ENCODE measurements at places on chromosomes 6 and 20. TPM values are rescaled to one million over a fixed set of nuclear protein-coding genes. Genes with fewer than 3 reads are reported as not detected.
A peak's percentile ranks its signal among the peaks of the same experiment; 100 is the strongest.

DNA sequence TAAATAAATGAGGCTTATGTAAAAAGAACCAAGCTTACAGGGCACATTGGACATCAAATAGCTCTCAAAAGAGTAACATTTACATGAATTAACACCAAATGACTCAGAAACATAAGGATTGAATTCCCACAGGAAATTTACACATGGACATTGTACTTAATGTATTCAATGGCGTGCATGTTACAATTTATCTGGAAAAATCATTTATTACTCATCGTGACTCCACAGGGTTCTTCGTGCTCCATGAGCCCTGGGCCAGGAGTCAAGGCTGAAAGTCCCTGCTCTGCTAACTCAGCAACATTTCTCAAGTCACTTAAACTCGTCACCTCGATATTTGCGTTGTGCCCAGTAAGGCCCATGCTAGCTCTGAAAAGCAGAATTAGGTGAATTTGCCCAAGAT lies 158.5 kb downstream of the PHACTR1 start:
- no peaks in the 10 kb centered on the region for H3K4me1 ChIP-seq
- no peak overlapping the region for H3K4me3 ChIP-seq
- H3K27me3 ChIP-seq: peaks cover 6% of the 10 kb centered on the region
- no peak overlapping the region for H3K27ac ChIP-seq
- H3K36me3 ChIP-seq: no peaks in the 10 kb centered on the region

GRCh38 chr20:7975851-7976414 lies 35.7 kb upstream of the HAO1 start:
- no peak for DNase-seq
- H3K36me3 ChIP-seq: peaks cover 6% of the 10 kb centered on the region
- H3K27me3 ChIP-seq: peaks cover 4% of the 10 kb centered on the region
- H3K27ac ChIP-seq: no peak overlapping the region
- no peak overlapping the region for H3K4me3 ChIP-seq

GRCh38 chr20:25070821-25071473 lies 11.0 kb downstream of the VSX1 start:
- no peak for DNase-seq
- peaks cover 1% of the 10 kb centered on the region for H3K4me1 ChIP-seq

DNA sequence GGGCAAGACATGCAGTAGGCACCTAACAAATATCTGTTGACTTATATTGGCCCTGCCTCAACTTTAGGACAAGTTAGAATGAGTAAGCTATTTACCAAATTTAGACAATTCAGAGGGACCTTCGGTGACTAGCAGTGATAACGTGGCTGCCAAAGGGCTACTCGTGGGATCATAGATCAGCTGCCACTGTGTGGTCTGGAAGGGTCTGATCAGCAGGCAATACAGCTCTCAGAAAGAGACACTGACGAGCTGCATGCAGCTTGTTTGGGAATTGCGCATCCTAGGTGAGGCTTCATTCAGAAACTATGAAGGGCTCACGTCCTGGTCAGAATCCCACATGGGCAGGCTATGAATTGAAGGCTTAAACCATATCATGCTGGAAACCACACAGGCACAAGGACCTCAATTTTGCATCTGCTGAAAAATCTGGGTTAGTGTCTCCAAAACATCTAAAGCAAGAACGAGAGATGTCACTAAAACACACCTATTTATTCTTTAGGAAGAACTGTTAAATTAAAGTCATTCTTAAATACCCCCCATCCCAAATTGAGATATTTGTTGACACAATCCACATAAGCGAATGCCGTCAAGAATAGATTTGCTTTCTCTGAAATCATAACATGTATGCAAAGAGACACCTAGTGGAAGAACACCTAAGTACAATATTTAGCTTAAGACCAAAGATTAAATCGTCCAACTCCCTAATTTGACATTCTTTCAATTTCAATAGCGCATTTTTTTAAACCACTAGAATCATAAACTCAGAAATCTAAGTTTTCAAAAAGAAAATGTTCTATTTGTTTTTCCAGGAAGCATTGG lies 79.6 kb downstream of the IPCEF1 start:
- DNase-seq: no peak
- peaks cover 8% of the 10 kb centered on the region for H3K27me3 ChIP-seq
- H3K4me1 ChIP-seq: peaks cover 35% of the 10 kb centered on the region
- H3K36me3 ChIP-seq: peaks cover 1% of the 10 kb centered on the region
- no peak overlapping the region for H3K27ac ChIP-seq

- H3K4me3 ChIP-seq: no peak overlapping the region
- H3K27me3 ChIP-seq: no peaks in the 10 kb centered on the region
- no peaks in the 10 kb centered on the region for H3K36me3 ChIP-seq
Observed at GRCh38 chr6:43936476-43936875, 166.5 kb downstream of the VEGFA start.

DNA sequence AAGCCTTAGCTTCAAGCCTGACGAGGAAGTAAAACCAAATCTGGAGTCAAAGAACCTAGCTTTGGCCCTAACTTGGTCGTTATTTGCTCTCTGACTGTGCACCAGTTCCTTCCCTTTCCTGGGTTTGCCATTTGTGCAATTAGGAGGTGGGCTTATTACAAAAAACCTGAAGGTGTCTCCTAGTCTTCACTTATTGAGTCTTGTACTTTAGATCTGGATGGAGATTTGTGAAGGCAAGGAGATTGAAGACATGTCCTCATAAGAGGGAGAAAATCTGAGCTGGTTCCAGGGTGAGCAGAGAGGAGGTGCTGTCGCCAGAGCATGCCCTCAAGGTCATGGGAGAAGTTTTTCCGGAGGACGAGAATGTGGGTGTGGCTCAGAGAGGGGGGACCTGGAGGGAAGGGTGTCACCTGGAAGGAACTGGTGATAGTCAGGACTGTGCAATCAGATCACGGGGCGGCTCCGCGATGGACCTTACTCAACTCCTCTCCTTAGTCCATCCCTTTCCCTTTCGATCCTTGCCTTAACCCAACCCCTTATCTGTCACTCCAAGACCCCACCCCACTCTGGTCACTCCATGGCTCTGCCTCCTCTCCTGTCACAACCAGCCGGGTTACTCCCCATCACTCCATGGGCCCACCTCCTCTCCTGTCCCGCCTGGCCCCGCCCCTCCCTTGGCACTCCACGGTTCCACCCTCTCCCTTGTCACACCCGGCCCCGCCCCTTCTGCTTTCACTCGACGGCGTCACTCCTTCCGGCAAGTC lies 588 bp upstream of the ACSS2 start:
- H3K36me3 ChIP-seq: peaks cover 4% of the 10 kb centered on the region
- peak overlapping the region; percentile 84 for H3K27ac ChIP-seq
- H3K4me1 ChIP-seq: peaks cover 71% of the 10 kb centered on the region
- H3K27me3 ChIP-seq: peaks cover 3% of the 10 kb centered on the region
- DNase-seq: no peak

The CRISP3 gene
- not detected for total RNA-seq

The OR2H1 gene
- not detected for total RNA-seq

The DSN1 gene
- 35.3 TPM for total RNA-seq

- peaks cover 28% of the 10 kb centered on the region for H3K27me3 ChIP-seq
- H3K36me3 ChIP-seq: no peaks in the 10 kb centered on the region
- no peak for DNase-seq
- no peak overlapping the region for H3K4me3 ChIP-seq
- no peaks in the 10 kb centered on the region for H3K4me1 ChIP-seq
- H3K27ac ChIP-seq: no peak overlapping the region
Observed at GRCh38 chr6:46293641-46294316, 123.0 kb upstream of the ENPP5 start.

The ZSCAN9 gene
- total RNA-seq: 1.5 TPM

The BPIFB1 gene
- not detected for total RNA-seq

The COL21A1 gene
- not detected for total RNA-seq

DNA sequence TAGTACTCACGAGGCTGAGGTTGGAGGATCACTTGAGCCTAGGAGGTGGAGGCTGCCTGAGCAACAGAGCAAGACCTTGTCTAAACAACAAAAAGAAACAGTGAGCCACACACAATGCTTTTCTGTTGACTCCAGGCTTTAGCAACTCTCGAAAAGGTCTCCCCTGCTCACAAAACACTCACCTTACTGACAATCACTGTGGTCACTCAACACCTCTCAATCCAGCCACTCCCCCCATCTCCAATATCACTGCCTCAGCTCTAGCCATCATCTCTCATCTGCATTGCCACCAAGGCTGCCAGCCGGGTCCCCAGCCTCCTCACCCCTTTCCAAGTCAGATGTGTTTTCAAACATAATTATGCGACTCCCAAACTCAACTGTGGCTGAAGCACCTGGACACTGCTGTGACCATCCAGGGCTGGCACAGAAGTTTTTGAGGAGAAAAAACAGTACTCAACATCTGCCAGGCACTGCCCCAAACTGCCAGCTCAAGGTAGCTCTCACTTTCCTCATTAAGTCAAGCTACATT lies 218.0 kb upstream of the ARID1B start:
- H3K4me3 ChIP-seq: no peak overlapping the region
- peaks cover 4% of the 10 kb centered on the region for H3K27me3 ChIP-seq
- no peak for DNase-seq
- H3K36me3 ChIP-seq: no peaks in the 10 kb centered on the region
- H3K4me1 ChIP-seq: peaks cover 2% of the 10 kb centered on the region

DNA sequence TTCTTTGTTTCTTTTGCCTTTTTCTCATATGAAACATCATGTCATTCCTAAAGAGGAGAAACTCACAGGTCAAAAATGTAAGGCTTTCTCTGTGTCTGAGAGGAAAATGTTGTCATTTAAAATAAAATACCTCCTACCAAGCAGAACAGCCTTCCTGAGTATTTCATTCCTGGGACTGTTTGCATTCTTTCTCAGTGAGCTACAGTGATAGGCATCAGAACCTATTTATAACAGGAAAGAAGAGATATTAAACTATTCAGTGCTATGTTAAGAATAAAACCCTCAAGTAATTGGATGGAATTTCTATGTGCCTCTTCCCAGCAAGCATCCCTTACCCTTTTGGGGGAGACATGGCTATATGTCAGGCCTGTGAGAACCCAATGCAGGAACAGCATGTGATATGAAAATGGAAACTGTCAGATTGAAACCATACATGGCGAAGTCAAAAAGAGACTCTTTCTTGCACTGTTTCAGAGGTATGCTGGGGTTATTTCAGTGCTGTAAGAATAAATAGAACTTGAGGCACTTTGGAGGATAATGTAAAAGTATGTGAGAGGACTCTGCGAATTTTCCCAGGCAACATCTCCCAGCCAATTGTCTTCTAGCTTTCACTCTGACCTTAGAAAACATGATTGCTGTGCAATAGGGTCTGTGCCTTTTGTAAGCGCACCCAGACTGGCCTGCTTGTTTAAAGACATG lies 133.8 kb upstream of the CCN2 start:
- H3K27ac ChIP-seq: no peak overlapping the region
- H3K4me1 ChIP-seq: no peaks in the 10 kb centered on the region
- no peak for DNase-seq
- no peaks in the 10 kb centered on the region for H3K36me3 ChIP-seq
- no peak overlapping the region for H3K4me3 ChIP-seq
- H3K27me3 ChIP-seq: no peaks in the 10 kb centered on the region

DNA sequence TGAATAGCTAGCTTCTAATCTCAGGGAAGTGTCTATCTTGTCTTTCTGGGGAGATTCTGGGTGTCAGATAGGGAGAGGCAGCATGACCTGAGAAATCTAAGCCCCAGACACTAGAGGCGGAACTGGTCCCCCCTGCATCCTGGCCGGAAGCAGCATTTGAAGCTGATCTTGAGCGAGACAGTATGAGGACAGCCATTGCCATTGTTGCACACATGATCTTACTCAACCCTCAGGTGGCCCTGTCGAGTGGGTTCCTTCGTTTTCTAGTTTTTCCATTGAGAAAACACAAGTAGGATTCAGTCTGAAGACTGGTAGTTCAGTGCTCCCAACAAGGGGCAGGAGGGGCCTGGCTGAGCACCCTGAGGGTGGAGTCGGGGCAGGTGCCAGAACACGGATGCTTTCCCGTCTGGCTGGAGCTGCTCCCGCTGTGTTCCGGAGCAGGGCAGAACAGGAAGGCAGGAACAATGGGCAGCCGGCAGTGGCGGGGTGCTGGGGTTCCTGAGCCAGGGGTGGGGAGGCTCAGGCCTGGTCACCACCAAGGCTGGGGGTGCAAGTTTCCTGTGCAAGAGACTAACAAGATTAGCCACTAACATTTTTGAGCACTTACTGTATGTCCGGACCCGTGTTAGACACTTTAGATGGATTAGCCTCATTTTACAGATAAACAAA lies 7.9 kb upstream of the SDCBP2 start:
- H3K36me3 ChIP-seq: peaks cover 13% of the 10 kb centered on the region
- peaks cover 27% of the 10 kb centered on the region for H3K4me1 ChIP-seq
- peak overlapping the region; percentile 51 for H3K27ac ChIP-seq
- H3K27me3 ChIP-seq: no peaks in the 10 kb centered on the region
- H3K4me3 ChIP-seq: no peak overlapping the region

- H3K27ac ChIP-seq: peak overlapping the region; percentile 63
- H3K4me1 ChIP-seq: peaks cover 43% of the 10 kb centered on the region
- no peaks in the 10 kb centered on the region for H3K27me3 ChIP-seq
- H3K36me3 ChIP-seq: peaks cover 30% of the 10 kb centered on the region
- peak; percentile 81 for DNase-seq
Observed at GRCh38 chr6:15491255-15491985, 171.4 kb downstream of the DTNBP1 start.

- no peaks in the 10 kb centered on the region for H3K27me3 ChIP-seq
- H3K36me3 ChIP-seq: peaks cover 13% of the 10 kb centered on the region
- DNase-seq: no peak
- no peak overlapping the region for H3K4me3 ChIP-seq
Observed at GRCh38 chr20:37810027-37810426, 92.9 kb upstream of the VSTM2L start.

- no peak overlapping the region for H3K27ac ChIP-seq
- H3K36me3 ChIP-seq: no peaks in the 10 kb centered on the region
- no peak for DNase-seq
Observed at GRCh38 chr6:168638468-168639271, 197.7 kb downstream of the SMOC2 start.

The FAM210B gene
- 8.4 TPM for total RNA-seq

DNA sequence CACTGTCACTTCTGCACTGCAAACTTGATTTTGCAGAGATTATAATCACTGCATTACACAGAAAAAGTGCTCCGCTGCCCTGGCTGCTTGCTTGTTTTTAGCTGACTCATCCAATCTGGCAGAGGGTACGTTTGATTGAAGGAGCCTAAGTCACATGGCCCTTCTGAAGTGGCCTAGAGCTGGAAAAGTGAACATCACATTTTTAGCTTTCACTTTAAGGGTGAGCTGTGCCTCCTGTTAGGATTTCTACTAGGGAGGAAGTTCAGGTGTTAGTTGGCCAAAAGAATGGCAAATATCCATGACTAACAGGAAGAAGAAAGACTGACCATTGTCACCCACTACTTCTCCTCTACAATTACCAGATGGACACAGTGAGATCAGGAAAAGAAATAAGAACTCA lies 889.1 kb upstream of the MAP3K7 start:
- no peaks in the 10 kb centered on the region for H3K27me3 ChIP-seq
- no peaks in the 10 kb centered on the region for H3K4me1 ChIP-seq
- DNase-seq: no peak
- no peak overlapping the region for H3K4me3 ChIP-seq
- no peaks in the 10 kb centered on the region for H3K36me3 ChIP-seq

All from activated CD4-positive, alpha-beta T cell treated with anti-CD3 and anti-CD28 coated beads, Interleukin-2, amount 10 ng/mL, durations not matched to agents 7 days and 5 days (primary cell).